ENCODE measurements at places on chromosomes 4 and X. TPM values are rescaled to one million over a fixed set of nuclear protein-coding genes. Genes with fewer than 3 reads are reported as not detected.

DNA sequence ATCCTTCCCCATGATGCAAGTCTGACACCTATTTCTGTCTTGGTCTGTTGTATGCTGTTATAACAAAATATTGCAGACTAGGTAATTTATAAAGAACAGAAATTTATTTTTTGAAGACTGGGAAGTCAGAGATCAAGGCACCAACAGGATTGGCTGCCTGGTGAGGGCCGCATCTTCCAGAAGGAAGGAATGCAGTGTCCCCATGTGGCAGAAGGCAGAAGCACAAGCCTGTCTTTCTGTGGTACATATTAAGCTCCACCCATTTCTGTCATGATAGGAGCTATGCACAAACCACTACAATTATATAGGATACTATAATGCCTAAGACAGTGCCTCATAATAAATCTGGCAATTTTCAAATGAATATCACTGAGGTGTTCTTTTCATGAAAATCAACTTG is 502.3 kb upstream of the DIAPH2 start:
- H3K4me1 ChIP-seq: peaks cover 7% of the 10 kb centered on the region
- no peak overlapping the region for H3K4me3 ChIP-seq
- H3K36me3 ChIP-seq: no peaks in the 10 kb centered on the region
- DNase-seq: peak; percentile 72

DNA sequence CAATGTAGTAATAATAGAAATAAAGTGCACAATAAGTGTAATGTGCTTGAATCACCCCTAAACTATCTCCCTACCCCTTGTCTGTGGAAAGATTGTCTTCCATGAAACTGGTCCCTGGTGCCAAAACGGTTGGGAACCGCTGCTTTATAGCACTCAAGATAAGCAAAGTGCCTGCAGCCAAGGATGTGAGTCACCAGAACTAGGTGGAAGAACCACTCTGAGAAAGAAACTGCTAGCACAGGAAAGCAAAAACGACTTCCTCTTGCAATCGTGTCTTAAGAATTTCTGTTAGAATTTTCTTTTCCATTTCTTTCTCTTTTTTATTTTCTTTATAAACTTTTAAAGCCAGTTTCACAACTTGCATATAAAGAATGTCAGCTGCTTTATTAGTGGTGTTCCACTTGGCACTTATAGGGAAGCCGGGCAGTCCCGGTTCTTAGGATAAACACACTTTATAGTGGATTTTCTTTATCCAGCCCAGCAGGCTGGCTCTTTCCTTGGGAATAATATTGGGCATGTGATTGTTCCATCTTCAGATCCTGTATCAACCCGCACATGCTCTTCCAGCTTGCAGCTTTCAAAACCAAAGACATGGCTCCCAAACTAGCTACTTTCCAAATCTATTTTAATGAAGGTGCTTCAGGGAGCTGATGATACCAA is 32.3 kb upstream of the CXCL8 start:
- H3K4me1 ChIP-seq: peaks cover 24% of the 10 kb centered on the region
- H3K27ac ChIP-seq: no peak overlapping the region
- H3K27me3 ChIP-seq: no peaks in the 10 kb centered on the region
- H3K4me3 ChIP-seq: no peak overlapping the region
- H3K36me3 ChIP-seq: no peaks in the 10 kb centered on the region
- no peak for DNase-seq

GRCh38 chr4:81257021-81257420 is 42.0 kb upstream of the PRKG2 start:
- H3K4me1 ChIP-seq: no peaks in the 10 kb centered on the region
- H3K27ac ChIP-seq: no peak overlapping the region
- no peaks in the 10 kb centered on the region for H3K27me3 ChIP-seq
- no peaks in the 10 kb centered on the region for H3K36me3 ChIP-seq
- DNase-seq: no peak

GRCh38 chrX:16113978-16114565 is 9.3 kb upstream of the GRPR start:
- H3K36me3 ChIP-seq: no peaks in the 10 kb centered on the region
- DNase-seq: no peak
- H3K4me3 ChIP-seq: no peak overlapping the region
- H3K4me1 ChIP-seq: no peaks in the 10 kb centered on the region

DNA sequence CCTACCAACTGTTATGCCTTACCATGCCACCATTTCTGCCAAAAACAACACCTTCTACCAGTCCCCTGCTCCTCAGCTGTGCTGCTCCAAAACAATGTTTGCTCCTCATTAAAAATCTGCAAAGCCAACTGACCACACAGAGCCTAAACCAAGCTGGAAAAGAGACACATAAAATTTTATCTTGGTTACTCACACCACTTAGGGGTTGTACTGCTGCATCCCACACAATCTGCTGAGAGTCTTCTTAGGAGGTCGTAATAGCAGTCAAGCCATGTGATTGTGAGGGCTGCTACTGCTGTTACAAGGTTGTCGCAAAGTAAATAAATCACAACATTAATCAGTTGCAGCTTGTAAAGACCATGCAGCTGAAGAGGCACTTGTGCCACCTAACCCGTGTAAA is 607.4 kb upstream of the FAM241A start:
- peaks cover 7% of the 10 kb centered on the region for H3K4me1 ChIP-seq
- no peak overlapping the region for H3K27ac ChIP-seq
- H3K4me3 ChIP-seq: no peak overlapping the region
- H3K36me3 ChIP-seq: no peaks in the 10 kb centered on the region
- H3K27me3 ChIP-seq: no peaks in the 10 kb centered on the region

DNA sequence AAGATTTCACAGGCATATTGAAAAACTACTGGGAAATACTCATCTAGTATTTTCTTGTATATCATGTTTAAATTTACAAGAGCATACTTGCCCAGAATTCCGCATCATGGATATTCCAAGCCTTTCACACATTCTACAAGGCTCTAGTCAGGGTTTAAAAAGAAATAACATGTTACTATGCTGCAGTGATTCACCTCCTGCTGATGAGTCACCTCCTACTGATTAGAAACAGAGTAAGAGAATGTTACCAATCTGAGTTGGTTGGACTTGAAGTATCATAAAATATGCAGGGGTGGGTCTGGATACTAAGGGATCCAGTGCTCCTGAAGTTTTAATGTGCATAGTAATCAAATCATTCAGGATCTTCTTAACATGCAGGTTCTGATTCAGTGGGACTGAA is 192.0 kb upstream of the ANK2 start:
- peaks cover 52% of the 10 kb centered on the region for H3K4me1 ChIP-seq
- no peak for DNase-seq
- H3K27ac ChIP-seq: peak overlapping the region; percentile 24
- H3K36me3 ChIP-seq: no peaks in the 10 kb centered on the region
- no peak overlapping the region for H3K4me3 ChIP-seq

Gene CAPN6
- polyA plus RNA-seq: 4.5 TPM

Gene HTN3
- polyA plus RNA-seq: not detected

Gene PTCHD1
- 1.9 TPM for polyA plus RNA-seq

Gene IQCM
- polyA plus RNA-seq: not detected

Gene CLDN34
- polyA plus RNA-seq: not detected

Gene ADGRA3
- 14.1 TPM for polyA plus RNA-seq

All from GM23338 (cell line).